Thoracic aorta (tissue), 2 donors: ENCODE measurements at places on chromosomes 2 and 18. TPM values are rescaled to one million over a fixed set of nuclear protein-coding genes. Genes with fewer than 3 reads are reported as not detected.

The UPP2 gene
- total RNA-seq: not detected

The LRATD1 gene
- total RNA-seq: 4.1 TPM

The IL36B gene
- not detected for total RNA-seq

The CCDC148 gene
- not detected for total RNA-seq

The TFCP2L1 gene
- total RNA-seq: 1.1 TPM

DNA sequence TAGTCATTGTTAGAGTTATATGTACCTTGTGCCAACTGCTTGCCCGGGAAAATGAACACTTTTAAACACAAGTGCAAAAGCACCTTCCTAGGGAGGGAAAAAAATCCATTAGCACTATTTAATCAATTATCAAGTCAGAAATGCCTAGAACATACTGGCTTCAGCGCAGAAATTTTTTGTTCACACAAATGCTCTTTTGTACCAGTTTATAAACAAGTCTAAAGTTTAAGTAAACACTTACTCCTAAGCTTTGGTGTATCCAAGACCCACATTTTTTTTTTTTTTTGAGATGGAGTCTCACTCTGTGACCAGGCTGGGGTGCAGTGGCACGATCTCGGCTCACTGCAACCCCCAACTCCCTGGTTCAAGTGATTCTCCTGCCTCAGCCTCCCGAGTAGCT lies 30.6 kb downstream of the GFPT1 start:
- no peak for DNase-seq

DNA sequence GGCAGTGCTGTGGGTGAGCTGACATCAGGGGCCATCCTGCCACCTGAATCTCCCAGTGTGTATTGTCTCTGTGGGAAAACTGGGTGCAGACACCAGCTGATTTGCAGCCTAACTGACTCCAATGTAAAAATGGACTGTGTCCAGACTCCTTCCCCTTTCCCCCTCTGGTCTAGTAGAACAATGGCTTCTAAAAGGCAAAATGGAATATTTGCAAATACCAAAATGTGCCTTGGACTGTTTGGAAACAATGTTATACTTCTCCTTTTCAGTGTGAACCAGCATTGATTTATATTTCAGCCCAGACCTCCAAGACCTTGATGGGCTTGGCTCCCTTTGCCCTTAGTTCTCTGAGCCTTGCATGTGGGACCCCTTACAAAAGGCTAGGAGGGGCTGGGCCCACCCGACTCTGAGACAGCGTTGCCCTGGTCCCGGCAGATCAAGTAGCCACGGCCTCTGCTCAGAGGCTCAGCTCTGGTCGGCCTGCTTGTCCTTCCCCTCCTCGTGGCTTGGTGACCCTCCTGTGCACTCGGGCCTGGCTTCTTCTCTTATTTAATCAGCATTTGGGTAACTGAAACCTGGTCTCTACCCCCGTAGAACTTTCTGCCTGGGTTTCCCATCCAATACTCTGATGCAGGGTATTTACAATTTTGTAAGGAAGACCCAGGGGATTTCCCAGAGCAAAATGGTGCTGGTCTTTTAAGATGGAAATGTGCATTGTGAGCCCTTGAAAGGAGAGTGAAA lies 18.0 kb upstream of the ACKR3 start:
- DNase-seq: no peak

GRCh38 chr18:10124967-10125366 lies 211.2 kb downstream of the VAPA start:
- no peak for DNase-seq

- no peak for DNase-seq
Measured at GRCh38 chr2:113963965-113964364, 74.1 kb downstream of the ACTR3 start.
